T follicular helper cell (primary cell): ENCODE measurements at places on chromosomes 1 and 21.

GRCh38 chr21:42120903-42121535 lies 49.9 kb downstream of the UMODL1 start:
- no peak for DNase-seq

GRCh38 chr1:172753964-172754363 lies 95.1 kb downstream of the FASLG start:
- DNase-seq = no peak

DNA sequence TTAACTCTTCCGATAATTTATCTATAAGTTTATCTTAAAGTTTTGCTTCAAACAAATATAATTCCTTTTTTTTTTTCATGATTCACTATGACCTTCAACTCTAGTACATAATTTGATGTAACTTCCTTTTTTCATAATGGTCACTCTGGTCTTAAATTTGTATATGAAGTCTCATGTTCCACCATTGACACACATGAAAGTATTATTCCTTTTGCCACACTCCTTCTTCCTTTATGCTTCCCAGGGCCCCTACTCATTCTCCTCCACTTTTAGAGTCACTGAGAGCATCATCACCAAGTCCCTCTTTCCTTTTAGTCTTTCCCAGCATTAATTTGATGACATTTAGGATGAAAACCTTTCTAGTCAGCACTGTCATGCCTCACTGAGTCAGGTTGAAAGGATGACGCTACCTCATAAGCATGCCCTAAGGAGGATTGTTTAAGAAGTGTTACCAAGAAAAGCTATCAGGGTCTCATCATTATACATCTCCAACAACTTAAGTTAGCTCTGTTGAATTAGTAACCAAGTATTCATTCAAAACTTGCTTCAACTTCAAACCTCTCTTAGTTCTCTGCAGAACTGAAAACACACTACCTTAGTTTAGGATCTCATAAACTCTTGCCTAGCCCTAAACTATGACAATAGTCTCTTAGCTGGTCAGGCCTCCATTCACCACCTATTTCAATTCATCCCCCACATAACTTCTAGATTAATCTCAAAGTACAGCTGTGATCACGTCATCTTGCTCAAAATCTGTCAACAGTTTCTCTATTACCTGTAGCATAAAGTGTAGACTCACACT lies 14.5 kb downstream of the AUNIP start:
- no peak for DNase-seq

- DNase-seq = no peak
These were observed 18.0 kb downstream of the TMEM81 start for GRCh38 chr1:205066141-205066818.

DNA sequence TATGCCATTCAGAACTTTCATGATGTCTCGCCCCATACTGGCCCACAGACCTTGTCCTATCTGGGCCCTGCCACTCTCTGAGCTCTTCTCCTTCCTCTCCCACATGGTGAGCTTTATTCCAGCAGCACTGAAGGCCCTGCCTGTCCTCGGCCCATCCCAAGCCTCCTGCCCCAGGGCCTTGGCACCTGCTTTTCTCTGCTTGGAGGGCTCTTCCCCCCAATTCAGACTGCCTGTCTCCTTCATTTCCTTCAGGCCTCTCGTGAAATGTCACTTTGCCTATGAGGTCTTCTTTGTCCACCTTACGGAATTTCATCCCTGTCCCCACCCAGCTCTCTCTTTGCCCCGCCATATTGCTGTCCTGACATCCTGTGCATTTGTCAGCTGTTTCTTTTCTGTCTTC lies 191.7 kb upstream of the POU3F1 start:
- DNase-seq = no peak

DNA sequence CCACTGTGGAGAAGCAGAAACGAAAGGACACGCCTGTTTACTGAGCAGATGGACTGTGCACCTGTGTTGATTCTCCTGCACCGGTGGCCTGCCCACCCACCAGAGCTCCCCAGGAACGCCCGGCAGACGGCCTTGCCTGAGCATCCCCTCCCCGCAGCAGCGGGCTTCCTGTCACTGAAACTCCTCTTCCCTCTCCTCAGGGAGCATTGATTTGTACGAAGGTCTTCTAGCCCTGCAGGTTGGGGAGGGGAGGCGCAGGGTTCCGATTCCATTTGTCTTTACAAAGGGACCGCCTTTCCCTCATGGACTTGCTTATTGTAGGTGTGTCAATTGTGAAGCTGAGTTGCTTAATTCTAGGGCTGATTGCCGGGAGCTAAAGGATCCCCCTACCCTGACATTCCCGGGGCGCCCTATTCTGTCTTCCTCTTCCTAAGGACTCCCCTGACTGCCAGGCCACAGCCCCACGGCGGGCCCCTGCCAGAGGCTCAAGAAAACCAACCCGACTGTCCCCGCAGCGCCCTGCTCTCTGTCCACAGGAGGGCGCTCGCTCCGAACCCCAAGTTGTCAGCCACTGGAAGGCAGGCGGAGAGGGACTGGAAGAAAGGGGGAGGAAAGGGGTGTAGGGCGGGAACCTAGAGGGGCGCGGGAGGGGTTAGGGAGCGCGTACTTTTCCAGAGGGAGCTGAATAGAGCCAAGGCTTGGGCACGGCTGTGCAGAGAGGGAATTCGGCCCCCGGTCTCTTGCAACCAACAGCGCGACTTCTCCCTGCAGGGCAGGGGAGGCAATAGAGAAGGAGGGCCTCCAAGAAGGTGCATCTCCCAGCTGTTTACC lies 2.8 kb downstream of the S100A6 start:
- peak; percentile 66 for DNase-seq

- DNase-seq = no peak
These were observed 23.0 kb downstream of the VAMP4 start for GRCh38 chr1:171718848-171719247.

GRCh38 chr1:53137729-53138128 lies 4.7 kb downstream of the SLC1A7 start:
- DNase-seq = no peak

DNA sequence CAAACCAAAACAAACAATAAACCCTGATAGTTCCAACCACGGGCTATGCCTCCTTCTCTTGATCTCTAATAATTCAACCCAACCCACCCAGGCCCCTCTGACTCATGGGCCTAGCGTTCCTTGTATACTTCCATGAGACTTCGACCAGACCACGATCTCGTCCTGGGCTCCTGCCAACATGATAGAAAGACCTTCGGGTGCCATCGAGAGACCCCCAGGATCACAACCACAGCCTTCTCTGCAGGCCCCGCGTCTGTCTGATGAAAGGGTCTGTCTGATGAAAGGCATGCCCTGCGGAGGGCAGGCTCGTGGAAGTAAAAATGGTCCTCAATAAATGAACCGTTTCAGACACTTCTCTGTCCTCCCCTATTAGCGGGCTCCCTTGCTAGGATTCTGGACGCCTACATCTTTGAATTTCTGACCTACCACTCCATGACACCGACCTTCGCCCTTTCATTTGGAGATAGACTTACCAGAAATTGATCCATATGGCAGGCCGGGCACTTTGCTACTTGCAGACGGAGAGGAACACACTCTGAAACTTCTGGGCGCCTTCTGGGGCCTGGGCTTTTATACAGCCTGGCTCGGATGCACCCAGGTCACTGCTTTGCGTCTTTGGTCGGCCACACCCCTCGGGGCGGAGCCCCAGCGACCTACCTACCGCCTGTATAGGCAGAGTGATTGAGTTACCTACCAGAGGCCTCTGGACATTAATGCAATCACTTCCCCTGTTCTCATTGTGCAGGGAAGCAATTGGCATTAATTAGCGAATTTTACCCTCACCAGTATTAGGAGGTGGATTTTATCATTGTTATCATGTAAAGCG lies 5.3 kb upstream of the KLF18 start:
- DNase-seq = no peak

DNA sequence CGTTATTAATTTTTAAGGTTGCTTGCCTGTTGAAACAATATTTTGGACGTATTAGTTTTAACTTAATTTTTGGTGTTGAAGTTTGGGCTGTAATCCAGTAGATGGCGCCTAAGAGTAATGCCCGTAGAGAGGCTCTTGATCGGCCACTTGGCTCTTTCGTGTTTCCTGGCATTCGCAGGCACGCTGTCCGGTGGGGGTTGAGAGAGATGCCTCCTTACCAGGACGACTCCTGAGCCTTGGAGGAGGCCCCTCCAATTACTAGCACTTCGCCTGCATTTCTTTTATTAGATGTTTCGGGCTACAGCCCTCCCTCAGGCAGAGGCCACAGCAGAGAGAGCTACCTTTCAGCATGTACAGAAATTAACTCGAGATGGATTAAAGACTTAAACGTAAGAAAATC lies 12.0 kb downstream of the OR2M4 start:
- DNase-seq = no peak

GRCh38 chr1:30887485-30888315 lies 20.9 kb downstream of the SDC3 start:
- DNase-seq = no peak

DNA sequence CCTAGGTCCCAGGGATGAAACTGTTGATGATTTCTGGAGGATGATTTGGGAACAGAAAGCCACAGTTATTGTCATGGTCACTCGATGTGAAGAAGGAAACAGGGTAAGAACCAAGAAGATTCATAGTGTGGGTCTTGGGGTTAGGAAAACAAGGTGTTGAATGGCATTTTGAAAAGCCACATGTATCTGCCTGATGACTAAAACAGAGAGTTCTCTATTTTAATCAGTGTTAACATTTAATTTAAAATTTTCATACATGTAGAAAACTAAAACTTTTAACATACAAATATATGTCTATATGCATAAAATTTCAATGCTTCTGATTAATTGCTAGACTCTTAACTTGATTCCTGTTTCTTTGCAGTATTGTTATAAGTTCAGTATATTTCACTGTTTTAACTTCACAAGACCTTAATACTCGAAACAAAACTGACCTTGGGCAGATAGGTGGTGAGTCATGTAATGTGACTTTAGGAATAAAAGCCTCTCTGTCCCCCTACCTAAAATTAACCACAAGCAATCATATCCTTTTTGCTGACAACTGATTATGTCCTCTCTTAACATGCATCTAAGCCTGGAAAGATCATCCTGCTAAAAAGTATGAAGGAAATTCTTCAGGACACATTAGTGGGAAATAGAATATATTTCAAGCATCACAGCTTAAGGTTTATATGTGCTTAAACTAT lies 95.6 kb downstream of the PTPRC start:
- no peak for DNase-seq

DNA sequence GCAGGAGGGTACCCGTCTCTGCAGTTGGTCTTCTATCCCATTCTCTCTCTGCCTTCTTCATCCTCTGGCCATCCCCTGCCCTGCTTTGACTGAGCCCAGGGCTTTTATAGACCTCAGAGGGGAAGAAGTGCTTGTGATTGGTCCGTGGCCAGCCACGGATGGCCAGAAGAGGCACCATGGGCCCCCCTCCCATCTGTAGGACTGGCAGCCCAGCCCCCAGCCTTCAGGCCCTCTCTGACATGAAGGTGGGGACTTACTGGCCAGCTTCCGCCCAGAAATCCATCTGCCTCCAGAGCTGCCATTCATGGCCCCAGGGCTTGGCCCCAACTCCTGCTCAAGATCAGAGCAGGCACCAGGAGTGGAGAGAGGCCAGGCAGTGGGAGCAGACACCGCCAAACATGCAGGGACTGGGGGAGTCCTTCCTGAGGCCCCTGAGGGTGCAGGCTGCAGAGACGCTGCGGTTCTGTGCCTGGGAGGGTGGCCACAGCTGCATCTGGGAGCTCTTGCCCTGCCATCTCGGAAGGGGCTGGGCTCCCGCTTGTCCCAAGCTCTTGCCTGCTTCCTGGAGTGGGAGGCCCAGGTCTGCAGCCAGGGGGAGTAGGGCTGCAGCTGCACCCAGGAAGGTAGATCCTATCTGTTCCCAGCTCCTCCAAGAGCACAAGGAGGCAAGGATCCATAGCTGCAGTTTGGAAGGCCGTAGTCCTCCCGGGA lies 698.6 kb upstream of the B3GALT2 start:
- DNase-seq = no peak

DNA sequence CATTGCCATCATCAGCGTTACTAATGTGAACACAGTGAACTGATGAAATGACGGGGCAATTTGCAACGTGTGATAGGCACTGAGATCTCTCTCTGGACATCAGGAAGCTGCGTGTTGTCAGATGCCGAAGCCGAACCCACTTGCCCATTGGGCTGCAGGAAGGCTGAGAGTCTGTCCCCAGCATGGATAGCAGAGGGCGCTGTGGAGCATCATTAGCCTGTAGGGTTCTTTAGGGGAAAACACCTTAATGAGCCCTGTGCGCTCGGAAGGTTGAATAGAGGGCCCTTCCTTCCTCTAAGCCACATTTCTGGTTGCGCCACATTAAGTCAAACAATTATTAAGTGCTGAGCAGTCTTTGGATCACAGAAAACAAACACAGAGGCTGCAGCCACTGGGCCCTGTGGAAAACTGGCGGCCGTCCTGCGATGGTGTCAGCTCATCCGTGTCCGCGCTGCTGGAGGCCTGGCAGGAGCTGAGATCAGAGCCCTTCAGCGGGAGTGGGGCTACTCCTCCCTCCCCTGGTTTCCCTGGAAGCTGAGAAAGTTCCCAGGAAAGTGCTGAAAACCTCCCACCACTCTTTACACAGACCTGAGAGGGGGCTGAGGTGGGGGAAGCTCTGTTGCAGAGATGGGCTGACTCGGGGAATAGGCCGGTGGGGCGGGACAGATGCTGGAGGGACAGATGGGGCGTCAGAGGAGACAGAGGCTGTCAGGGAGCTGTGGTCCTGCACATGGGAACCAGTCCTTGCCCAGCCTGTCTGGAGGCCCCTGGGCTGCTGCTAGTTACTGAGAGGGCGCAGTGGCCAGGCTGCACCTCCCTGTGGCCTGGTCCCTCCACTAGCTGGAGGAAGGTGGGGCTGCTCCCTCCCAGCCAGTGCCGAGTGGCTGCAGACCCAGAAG lies 12.7 kb downstream of the TFF2 start:
- DNase-seq = peak; percentile 70

DNA sequence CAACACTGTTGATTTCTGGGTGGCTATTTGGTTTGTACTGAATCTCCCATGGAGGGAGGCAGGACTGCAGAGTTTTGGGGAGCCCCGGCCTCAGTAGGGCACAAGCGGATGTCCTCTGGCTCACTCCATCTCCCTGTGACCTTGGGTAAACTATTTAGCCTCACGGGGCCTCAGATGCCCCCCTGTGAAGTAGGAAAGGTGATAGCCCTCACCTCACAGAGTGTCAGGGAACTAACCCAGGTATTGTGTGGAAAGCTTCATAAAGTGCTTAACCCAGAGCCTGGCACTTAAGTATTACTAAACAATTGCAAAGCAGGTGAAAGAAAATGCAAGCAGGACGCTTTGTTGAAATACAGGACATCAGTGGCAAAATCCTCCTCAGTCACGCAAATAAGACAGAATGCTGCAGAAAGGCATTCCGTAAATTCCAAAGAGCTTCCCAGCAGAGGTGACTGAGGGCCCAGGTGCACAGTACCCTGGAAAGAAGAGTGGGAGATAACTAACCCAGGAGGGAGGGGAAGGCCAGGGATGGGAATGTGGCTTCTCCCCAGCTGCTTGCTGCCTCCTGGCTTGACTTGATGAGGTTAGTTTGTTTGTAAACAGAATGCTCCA lies 436.3 kb downstream of the PRDM2 start:
- no peak for DNase-seq

DNA sequence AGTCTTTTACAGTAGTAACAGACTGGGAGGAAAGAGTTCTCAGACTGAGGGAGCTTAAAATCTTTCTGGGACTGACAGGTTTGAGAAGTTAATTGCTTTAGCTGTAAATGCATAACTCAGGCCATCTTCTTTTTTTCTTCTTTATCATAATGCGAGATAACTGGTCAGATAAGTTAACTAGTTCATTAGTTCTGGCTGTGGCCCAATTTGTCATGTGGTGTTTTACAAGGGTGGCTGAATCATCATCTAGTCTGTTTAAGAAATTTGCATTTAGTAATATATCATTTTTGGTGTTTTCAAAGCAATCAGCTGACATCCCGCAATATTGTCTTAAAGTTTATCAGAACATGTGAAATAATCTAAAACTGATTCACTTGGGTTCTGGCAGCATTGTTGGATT lies 14.0 kb downstream of the HSD3B2 start:
- no peak for DNase-seq
